ENCODE measurements at places on chromosomes 4 and X. TPM values are rescaled to one million over a fixed set of nuclear protein-coding genes. Genes with fewer than 3 reads are reported as not detected.

HELT gene
- not detected for total RNA-seq

UGT2B11 gene
- not detected for total RNA-seq

RTL5 gene
- 1.6 TPM for total RNA-seq

ENPP6 gene
- total RNA-seq, result 0.09 TPM

PITX2 gene
- total RNA-seq, result 11.0 TPM

CORIN gene
- total RNA-seq, result 0.09 TPM

CRLF2 gene
- not detected for total RNA-seq
